ENCODE measurements at places on chromosomes 12 and 14. TPM values are rescaled to one million over a fixed set of nuclear protein-coding genes. Genes with fewer than 3 reads are reported as not detected.

The CPNE6 gene
- total RNA-seq: not detected

The OAS1 gene
- total RNA-seq: 5.1 TPM

The GDF3 gene
- not detected for total RNA-seq

The SERPINA5 gene
- total RNA-seq: 0.33 TPM

The FOXA1 gene
- total RNA-seq: 6.5 TPM

DNA sequence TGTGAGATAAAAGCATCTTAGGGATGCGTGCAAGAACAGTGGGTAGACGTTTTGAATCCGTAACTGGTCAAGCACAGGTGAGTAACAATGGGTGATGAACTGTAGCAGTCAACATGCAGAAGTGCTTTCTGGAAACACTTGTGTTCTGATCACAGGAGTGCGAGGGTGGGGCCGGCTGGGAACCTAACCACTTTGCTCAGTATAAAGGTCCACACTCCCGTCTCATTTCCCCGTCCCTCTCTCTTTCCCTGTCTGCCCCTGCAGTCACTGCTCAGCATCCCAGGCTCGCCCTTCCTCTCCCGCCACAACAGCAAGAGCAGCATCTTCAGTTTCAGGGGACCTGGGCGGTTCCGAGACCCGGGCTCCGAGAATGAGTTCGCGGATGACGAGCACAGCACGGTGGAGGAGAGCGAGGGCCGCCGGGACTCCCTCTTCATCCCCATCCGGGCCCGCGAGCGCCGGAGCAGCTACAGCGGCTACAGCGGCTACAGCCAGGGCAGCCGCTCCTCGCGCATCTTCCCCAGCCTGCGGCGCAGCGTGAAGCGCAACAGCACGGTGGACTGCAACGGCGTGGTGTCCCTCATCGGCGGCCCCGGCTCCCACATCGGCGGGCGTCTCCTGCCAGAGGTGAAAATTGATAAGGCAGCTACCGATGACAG lies 127.1 kb downstream of the FIGNL2 start:
- DNase-seq: no peak

DNA sequence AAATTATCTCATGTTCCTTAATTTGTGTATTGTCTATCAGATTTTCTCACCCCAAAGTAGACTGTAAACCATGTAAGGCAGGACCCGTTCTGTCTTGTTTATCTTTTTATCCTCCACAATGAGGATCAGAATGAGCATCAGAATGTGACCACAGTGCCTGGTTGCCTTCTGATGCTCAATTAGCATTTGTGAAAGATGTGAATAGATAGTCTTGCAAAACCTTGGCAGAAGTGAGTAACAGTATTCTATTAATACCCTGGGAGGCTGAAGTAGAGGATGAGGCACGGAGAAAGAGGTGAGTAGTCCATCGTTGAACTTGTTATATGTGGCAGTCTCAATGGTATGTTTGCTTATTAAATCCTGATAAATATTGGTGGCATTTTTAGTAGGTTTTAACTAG lies 781.4 kb downstream of the NRXN3 start:
- no peak for DNase-seq

- DNase-seq: no peak
Observed at GRCh38 chr12:101415228-101415627, 7.7 kb upstream of the ARL1 start.

- DNase-seq: no peak
Observed at GRCh38 chr12:46299851-46300250, 31.0 kb upstream of the SLC38A1 start.
